ENCODE measurements at places on chromosomes 3 and 15.

DNA sequence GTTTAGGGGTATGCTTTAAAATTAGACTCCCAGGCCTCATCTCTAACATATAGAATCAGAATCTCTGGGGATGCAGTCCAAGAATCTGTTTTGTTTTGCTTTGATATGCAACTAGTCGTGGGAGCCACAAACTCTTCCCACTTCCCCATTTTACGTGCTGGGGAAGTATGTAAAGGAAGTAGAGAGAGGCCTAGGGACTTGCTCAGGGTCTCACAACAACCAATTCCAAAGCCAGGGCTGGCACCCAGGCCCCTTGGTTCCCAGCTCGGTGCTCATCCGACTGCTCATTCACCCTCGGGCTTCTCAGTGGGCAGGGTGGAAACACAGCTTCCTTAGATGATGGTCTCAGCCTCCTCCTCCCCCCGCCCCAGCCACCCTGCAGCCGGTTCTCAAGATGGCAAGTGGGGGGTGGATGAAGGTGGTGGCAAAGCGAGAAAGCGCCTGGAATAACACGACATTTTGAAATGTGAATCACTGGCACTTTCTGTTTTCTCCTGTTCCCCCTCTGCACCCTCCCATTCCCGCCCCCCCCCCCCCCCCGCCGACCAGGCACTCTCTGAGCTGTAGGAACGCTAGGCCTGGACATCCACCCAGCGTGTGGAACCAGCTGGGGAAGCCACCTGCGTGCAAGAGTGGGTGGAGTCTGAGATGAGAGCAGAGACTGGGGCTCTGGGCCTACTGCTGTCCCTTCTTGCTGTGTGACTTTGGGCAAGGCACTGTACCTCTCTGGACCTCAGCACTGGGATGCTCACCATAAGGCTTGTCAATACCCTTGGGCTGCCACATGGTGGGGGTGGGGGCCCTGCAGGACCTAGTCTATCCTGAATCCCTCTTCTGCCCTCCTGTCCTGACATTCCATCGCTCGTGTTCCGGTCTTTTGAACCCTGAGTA, 214.5 kb downstream of the RPLP1 start:
- DNase-seq: no peak

- DNase-seq: no peak
Observed at GRCh38 chr3:101133652-101134051, 140.4 kb upstream of the ABI3BP start.

- no peak for DNase-seq
Observed at GRCh38 chr15:70383856-70384255, 286.1 kb upstream of the TLE3 start.

DNA sequence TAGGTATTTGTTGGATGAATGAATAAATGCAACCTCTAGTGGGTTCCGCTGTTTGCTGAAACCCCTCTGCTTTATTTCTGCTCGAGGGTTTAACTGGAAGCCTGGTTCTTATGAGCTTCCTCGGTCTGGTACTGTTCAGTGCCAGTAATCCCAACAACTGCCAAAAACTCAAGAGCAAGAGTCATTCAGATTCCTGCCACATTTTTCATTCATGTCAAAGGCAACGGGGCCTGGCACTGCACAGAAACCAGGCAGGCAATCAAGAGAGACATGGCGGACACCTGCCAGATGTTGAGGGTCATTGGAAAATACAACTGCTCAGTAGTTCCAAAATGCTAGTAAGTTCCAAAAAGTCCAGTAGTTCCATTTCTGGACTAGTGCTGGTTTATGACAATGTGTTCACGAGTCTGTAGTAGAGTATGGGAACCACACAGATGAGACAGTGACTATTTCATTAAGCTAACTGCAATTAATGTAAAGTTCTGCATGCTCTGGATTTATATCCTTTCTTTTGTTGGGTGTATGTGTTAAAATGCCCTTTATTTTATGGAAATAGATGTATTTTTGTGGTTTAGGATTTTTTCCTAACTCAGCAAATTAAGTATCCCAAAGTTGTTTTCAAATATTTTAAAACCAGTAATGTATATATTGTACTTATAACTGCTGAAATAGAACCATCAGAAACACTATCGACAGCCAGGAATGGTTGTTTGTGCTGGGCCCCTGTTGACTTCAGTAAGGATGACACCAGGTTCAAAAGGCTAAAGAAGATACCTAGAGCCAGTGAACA, 22.7 kb upstream of the TMEM41A start:
- no peak for DNase-seq

GRCh38 chr3:123571973-123572365, 12.9 kb downstream of the HACD2 start:
- no peak for DNase-seq

DNA sequence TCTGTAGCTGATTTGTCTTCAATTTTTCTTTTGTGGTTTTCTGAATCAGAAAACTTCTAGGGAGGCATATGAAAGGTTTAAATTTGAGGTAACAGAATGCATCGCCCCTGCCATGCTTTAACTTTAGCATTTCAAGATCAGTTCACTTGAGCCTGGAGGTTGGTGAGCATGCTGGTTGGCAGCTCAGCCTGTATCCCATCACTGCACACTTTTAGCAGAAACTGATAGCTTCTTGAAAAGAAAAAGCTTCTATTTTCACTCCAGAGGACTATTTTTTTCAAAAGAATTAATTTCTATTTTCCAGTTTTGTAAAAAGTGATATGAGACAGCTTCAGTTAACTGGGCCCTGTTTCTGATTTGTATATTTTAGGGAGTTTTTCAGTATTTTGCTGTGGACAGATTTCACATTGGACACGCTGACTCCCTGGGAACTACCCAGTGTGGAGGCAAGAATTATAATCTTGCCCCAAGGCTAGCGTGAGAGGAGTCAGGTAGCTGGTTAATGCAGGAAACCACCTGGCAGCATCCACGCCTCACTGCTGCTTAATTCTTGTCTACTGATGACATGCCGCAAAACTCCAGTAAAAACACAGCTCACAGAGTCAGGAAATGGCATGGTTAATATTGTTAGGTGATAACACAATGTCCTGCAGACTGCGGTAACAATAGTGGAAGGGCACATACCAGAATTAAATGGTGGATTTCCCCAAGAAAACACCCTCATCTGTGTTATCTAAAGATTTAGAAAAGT, 71.4 kb downstream of the DUT start:
- DNase-seq: no peak

DNA sequence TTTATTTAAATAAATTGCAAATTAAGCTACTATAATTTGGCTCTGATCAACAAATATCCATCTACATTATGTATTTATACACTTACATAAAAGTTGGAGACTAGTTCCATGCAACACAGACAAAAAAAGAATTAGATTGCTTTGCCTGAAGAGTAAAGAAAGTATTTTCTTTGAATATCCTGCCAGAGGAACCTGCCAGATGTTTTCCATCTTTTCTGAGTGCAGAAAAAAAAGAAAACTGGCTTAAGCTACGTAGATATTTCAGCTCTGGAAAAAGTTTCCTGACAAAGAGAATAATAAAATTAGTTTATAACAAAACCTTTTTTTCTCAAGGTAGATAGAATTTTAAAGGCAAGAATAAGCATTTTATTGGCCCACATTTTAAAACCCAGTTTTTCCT, 607.5 kb upstream of the NAALADL2 start:
- DNase-seq: no peak

DNA sequence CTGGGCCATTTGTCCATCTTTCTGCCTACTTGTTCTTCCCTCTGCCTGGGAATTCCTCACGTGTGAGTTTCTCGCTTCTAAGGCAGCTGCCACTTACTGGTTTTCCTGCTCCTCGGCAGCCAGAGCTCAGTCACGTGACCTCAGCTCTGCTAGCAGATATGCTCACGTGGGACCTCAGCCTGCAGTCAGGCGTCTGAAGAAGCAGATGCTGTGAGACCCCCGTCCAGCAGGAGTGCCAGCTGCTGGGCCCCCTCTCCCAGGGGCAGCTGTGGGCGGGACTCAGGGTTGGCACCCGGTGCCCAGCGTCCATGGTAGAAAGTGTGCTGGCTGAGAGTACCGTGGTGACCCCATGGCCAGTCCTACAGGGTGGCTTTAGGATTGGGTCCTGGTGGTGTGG, 161.3 kb upstream of the TLE3 start:
- no peak for DNase-seq

- no peak for DNase-seq
Observed at GRCh38 chr3:131912255-131912654, 122.6 kb downstream of the CPNE4 start.

DNA sequence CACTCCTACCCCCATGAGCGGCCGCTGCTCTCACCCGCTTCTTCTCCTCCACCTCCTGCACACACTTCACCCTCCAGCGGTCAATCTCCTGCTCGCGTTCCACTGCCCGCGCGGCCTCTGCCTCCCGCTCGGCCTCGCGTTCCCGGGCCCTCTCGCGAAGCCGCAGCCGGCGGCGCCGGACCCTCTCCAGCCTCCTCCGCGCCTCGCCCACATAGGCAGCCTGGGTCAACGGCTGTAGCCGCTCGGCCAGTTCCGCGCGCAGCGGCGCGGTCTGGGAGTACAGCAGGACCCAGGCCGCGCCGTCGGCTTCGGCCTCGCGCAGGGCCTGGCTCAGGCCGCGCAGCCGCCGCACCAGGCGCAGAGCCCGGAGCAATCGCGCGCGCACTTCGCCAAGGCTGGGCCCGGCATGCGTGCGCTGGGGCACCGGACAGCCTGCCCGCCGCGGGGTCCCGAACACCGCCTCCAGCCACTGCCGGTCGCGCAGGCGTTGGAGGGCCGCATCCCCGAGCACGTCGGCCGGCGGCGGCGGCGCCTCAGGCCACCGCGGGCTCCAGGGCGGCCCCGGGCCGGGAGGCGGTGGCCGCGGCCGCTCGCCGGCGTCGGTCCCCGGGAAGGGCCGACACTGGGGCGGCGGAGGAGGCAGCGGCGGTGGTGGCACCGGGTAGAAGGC, 595 bp downstream of the PDCD7 start:
- no peak for DNase-seq

DNA sequence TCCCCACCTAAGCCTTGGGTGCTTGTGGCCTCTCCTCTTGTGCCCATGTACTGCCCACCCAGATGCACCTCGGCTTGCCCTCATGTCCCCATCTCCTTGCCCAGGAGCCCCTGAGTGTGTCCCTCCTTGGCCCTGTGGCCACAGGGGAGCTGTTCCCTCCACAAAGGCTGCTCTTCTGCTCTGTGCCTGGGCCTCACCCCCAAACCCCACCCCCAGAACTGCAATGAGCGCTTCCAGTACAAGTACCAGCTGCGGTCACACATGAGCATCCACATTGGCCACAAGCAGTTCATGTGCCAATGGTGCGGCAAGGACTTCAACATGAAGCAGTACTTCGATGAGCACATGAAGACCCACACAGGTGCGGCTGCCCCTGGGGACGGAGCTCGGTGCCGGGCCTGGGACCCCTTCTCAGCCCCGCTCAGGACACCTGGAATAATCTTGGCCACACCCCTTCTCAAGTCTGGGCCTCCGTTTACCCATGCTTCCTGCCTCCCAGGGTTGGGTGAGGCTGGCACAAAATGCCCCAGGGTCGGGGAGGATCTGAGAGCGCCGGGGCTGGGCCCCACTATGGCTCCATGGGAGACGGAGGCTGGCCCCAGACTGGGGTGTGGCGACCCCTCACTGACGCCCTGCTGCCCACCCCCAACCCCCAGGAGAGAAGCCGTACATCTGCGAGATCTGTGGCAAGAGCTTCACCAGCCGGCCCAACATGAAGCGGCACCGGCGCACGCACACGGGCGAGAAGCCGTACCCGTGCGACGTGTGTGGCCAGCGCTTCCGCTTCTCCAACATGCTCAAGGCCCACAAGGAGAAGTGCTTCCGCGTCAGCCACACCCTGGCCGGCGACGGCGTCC, 10.3 kb downstream of the ZBTB47 start:
- no peak for DNase-seq

DNA sequence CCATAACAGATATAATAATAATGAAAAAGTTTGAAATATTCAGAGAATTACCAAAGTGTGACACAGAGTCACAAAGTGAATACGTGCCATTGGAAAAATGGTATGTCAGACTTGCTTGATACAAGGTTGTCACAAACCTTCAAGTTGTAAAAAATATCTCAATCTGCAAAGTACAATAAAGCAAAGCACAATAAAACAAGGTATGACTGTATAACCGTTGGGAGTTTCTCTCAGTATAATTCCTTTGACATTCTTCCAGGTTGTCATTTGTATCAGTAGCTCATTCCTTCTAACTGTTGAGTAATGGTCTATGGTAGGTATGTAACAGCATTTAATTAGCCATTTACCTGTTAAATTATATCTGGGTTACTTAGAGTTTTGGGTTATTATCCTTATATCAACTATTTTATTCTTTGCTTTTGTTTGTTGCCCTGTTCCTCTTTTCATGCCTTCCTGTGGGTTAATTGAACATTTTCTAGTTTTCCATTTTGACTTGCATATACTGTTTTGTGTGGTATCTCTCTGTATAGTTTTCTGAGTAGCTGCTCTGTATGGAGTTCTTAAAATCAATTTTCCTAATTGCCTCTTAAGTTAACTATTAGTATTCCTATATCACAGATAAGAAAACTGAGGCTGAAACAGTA, 112.5 kb downstream of the SUCNR1 start:
- no peak for DNase-seq

GRCh38 chr3:167820102-167820865, 84.8 kb downstream of the SERPINI1 start:
- DNase-seq: no peak
